MCF 10A (cell line): ENCODE measurements at places on chromosomes 6 and 20. TPM values are rescaled to one million over a fixed set of nuclear protein-coding genes. Genes with fewer than 3 reads are reported as not detected.

The CRISP2 gene
- not detected in 2 replicates for total RNA-seq

The RAB23 gene
- total RNA-seq: 8.4 and 13.3 TPM in 2 replicates

GRCh38 chr6:138736640-138737039 lies 36.9 kb upstream of the CCDC28A start:
- DNase-seq: no peak

DNA sequence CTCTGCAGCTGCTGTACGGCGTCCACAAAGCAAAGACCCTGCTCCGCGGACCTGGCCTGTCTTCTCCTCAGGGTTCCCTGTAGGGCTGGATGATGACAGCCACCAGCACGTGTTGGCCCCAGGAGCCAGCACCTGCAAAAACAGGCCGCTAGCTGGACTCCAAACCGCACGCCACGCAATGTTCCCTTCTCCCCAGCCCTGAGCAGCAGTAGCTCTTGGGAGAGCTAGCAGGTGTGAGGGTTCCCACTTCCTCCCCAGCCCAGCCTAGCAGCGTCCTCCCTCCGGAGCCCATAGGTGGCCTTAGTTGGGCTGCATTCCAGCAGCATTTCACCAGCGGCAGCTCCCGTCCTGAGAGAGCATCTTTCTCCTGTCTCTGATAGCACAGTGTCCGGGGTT lies 42.3 kb downstream of the DACT2 start:
- no peak for DNase-seq

- no peak for DNase-seq
Measured at GRCh38 chr6:107999341-107999740, 41.3 kb upstream of the SEC63 start.
